ENCODE measurements at places on chromosomes 16 and 17.

DNA sequence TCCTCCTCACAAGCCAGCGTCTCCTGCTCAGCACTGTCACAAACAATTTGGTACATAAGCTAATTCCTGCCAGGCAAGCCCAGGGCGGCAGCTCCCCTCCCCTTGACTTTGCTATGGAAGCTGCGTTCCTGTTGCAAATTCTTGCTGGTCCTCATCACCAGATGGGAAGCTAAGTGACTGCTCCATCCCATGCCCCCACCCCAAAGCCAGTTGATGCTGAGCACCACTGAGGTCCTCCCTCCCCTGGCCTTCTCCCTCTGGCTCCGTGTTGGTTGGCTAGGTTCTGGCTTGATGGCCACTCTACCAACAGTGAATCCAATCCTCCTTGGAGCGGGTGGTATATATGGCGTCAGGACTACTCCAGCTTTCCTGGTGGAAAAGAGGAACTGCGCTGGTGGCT lies 34.4 kb downstream of the PIPOX start:
- DNase-seq: no peak

- DNase-seq: no peak
These were observed 61.6 kb downstream of the TNRC6C start for GRCh38 chr17:78019976-78020716.

DNA sequence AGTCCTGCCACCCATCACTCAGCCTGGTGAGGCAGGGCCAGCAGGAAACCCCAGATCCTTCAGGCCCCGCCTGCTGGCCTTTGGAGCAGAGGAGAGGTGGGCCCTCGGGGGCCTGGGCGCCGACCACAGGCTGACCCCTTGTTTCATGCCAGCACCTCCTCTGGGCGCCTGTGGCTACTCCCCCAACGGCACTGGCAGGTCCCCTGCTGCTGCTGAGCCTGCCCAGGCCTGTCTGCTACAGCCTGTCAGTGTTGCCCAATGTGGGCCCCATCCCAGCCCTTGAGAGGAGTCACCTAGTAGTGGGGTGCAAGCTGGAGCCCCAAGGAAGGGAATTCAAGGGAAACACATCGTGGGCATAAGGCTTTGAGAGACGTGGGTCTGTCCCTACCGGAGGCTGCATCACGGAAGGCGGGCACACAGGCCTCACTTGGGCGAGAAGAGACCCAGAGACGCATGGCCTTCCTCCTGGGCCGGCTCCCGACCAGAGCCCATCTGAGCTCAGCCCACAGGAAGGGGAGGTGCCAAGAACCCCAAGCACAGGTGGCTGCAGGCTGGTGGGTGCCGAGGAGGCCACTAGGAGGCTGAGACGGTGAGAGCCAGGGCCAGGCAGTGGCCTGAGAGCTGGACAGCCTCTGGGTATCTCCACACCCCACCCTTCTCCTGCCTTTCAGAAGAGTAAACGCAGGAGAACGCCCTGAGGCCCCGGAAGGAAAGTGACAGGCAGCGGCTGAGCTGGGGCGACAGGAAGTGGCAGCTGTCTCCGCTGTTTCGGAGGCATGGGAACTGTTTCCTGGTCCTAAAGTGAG lies 8.0 kb upstream of the FASN start:
- DNase-seq: peak; percentile 45

DNA sequence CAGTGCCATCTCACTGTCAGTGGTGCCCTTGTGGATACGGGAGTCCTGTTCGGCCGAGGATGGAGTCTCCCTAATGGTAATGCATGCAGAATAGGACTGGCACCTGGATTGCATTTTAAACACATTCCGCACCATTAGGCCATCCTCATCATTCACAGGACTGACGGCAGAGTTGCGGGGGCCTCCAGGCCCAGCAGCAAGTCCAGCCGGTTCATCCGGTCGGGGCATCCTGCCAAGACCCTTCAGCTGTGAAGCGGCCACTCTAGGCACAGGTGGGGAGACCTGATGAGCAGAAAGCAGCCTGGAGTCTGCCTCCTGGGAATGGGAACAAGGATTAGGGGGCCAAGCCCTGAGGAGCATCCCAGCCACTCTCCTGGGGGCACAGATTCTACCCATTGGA lies 90.3 kb upstream of the XYLT1 start:
- DNase-seq: no peak

DNA sequence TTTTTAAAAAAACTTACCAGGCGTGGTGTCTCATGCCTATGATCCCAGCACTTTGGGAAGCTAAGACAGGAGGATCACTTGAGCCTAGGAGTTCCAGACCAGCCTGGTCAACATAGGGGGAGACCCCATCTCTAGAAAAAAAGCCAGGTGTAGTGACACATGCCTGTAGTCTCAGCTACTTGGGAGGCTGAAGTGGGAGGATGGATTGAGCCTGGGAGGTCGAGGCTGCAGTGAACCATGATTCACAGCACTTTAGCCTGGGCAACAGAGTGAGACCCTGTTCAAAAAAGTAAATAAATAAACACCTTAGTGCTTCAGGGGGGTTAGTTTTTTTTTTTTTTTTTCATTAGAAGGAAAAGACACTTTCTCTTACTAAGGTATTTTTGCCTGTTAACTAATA lies 58.9 kb upstream of the LRRC37A3 start:
- DNase-seq: no peak

DNA sequence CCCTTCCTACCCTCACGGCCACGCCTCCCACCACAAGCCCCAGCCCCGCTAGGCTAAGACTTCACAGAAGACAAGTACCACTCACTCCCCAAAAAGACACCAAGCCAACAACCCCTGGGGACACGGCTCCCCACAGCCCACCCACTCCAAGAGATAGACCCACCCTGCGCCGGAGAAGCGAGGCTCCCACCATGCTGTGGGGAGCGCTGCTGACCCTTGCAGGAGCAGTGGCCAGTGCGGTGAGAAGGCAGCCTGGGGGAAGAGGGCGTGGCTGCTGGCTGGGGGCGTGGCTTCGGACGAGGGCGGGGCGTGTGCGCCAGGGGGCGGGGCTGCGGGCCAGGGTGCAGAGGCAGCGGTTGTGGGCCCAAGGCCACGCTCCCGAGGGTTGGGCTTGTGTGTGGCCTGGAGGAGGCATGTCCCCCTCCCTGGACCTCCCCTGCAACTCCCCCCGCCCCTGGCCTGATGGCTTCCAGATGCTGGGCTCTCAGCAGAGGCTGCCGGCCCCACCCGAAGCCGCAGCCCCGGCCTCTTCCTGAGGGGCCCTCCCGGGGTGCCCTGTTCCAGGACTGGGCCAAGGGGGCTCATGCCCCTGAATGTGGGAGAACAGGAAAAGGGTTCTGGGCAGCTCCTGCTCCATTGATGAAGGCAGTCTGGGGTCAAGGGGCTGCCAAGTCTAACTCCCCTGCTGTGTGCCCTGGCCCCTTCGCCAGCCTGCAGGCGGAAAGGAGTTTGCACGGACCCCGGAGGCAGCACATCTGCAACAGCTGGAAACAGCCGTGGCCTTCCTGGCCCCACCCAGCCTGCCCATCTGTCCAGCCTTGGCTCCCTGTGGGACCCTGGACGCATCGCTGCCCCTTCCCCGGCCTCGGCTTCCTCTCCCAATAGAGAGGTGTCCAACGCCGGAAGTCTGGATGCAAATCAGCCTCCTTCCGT lies 9.1 kb downstream of the TFAP4 start:
- peak; percentile 97 for DNase-seq

- DNase-seq: no peak
These were observed 11.0 kb downstream of the TBC1D24 start for GRCh38 chr16:2485811-2486507.

- DNase-seq: no peak
These were observed 18.2 kb upstream of the GAA start for GRCh38 chr17:80083136-80083661.

DNA sequence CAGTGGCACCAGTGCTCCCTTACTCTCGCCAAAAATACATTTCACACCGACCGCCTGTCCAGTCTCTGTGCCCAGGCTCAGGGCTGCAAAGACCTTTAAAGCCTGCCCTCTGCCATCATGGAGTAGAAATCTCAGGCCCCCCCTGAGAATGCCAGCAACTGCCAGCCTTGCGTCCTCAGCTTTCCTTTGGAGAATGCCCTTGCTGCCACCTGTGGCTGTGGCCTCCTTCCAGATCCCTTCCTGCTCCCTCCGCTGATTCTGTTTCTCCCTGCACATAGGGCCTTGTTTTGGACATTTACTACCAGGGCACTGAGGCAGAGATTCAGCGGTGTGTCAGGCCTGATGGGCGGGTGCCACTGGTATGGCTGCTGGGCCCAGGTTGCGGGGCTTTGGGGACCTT lies 13.2 kb downstream of the FCSK start:
- DNase-seq: no peak

- DNase-seq: no peak
These were observed 6.3 kb downstream of the TPPP3 start for GRCh38 chr16:67386861-67387455.

DNA sequence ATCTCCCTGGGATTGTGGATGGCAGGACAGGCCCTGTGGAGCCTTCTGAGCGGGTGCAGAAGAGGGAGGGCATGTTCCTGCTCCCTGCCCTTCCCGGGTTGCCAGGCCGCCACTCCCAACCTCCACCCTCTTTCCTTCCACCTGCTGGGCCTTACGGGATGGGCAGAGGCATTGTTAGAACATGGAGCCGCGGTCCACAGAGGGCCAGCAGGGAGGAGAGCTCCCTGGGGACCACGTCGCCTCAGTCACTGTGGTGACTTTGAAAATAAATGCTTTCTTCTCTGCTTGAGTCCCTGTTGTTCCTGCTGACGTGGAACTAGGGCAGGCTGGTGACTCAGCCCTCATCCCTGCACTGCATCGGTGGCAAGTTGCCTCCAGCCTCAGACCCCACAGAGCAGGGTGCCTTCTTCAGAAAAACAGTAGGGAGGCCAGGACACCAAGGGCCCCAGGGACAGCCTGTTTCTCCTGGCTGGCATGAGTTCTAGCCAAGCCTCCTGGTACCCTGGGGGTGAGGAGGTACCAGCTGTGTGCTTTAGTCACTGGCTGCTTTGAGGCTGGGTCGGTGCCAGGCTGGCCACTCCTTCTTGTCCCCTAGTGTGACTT lies 224.9 kb downstream of the SEC14L1 start:
- DNase-seq: peak; percentile 93

DNA sequence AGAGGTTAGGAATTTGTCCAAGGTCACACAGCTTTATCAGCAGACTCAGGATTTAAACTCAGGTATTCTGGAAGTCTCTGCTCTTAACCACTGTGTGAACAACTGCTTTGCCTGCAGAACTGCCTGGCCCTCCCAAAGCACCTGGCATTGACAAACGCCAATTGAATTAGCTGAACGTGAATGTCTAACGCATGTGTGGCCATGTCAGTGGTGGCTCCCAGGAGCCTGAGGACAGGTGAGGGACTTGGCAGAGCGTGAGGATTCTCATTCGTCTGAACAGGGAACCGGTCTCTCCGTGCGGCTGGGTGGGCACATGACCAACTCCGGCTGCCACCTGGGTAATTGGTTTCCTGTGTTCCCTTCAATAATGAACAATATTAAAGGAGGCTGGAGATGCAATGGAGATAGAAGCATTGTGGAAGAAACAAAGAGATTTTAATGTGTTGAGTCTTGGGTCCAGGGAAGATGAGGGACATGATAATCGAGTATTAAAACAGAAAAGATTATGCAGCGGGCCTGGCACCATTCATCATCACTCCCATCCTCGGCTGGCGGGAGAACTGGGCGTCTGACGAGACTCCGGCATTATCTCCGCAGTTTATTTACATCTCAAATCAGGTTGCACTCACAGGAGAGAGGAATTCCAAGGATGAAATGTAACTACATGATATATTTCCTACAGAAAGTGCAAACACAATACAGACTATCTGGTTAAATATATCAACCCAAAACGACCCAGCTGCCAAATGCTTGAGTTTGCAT lies 113.5 kb downstream of the NPIPB5 start:
- DNase-seq: no peak

- DNase-seq: no peak
These were observed 469.9 kb downstream of the HS3ST4 start for GRCh38 chr16:26161461-26162180.

GRCh38 chr17:41185001-41185400 lies 290 bp upstream of the KRTAP4-1 start:
- DNase-seq: no peak

GRCh38 chr17:15303851-15304250 lies 37.5 kb downstream of the TEKT3 start:
- DNase-seq: no peak

GRCh38 chr17:45020354-45021138 lies 30.9 kb downstream of the DCAKD start:
- no peak for DNase-seq

DNA sequence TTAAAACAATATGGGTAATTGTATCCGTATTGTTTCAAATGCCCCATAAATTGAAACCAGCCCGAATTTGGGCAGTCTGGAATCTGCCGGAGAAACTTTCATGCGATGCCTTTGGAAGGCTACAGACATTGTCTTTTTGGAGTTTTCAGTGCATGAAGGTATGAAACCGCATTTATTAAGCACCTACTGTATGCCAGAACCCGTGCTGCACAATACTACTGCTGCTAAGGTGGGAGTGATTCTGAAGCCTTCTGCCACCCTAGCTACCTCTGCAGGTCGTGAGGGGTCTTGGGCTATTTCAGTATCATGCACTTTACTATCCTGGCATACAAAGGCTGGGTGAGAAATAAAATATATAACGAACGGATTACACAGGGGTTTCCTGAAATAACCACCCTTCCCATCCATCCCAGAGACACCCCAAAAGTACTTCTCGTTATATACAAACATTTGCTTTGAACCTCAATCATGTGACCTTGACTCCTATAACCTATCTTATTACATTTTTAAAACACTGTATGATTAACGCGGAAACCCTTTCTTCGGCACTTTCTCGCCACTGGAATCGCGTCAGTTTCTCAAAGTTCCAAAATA lies 1.0 kb upstream of the MSI2 start:
- no peak for DNase-seq

DNA sequence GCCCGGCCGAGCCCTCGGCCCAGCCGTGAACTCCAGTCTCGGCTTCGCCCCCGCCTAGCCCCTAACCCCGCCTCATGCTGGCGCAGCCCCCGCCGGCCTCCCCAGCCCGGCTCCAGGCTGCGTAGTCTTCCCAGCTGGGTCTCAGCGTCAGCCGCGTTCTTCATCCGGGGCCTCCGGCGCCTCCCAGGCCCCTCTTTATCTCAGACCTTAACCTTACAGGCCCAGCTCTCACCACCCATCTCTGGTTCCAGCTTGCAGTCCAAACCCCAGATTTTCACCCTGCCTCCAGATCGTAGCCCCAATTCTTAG lies at the start of gene PROCA1:
PROCA1 (minus strand) TSS at position 166 of the 309 bp plus-strand sequence. CDS start 228 bp downstream, outside the sequence.
- no peak for DNase-seq

DNA sequence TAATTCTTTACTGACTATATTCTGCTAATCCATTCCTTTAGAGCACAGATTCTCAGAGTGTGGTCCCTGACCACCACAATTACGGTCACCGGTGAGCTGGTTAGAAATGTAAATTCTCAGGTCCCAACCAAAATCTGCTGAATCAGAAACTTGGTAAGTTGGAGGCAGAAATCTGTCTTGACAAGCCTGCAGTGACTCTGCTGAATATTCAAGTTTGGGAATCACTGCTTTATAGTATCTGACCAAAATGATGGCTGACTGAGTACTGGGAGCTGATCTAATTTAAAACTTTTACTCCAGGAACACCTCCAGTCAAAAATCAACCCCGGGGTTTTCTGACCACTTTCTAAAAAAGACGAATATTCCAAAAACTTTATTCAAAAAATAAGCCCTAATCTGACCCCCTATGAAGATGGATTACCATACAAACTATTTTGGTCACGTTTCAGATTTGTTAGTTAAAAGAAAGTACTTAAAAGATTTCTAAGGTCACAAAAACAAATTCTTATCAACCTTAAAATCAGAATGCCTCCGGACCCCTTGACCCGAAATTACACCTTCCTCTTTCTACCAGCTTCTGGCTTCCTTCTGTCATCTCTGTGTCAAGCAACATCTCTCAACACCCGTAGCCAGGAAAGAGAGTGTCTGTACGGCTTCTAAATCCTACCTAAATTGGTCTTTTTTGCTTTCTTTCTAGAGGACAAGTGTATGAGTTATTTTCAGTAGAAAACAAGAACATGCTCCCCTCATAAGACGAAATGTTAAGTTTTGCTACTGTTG lies 38.6 kb downstream of the CREBBP start:
- no peak for DNase-seq
